ENCODE measurements at places on chromosomes 7 and 10. TPM values are rescaled to one million over a fixed set of nuclear protein-coding genes. Genes with fewer than 3 reads are reported as not detected.

Gene ADRB1
- 0.12 TPM for total RNA-seq

Gene HOXA7
- total RNA-seq, result 40.4 TPM

Gene AKR1D1
- total RNA-seq, result not detected

Gene HTR5A
- not detected for total RNA-seq

Gene COL26A1
- total RNA-seq, result 0.10 TPM

Gene ITGA8
- not detected for total RNA-seq

Gene CYP3A5
- total RNA-seq, result 0.36 TPM

Gene RELN
- 59.0 TPM for total RNA-seq

Gene ZNF727
- 3.0 TPM for total RNA-seq

Gene AGBL3
- 0.96 TPM for total RNA-seq

Gene FAM237B
- not detected for total RNA-seq

Gene TMEM236
- not detected for total RNA-seq

Gene PAX4
- not detected for total RNA-seq

Gene GNGT1
- 0.65 TPM for total RNA-seq

Gene THSD7A
- total RNA-seq, result 0.10 TPM

Gene NAT16
- not detected for total RNA-seq

Gene PALS2
- 54.4 TPM for total RNA-seq

Gene HOXA11
- 5.8 TPM for total RNA-seq

Gene SEMA3C
- 37.0 TPM for total RNA-seq

Gene HHEX
- 2.9 TPM for total RNA-seq

All from SJCRH30 (cell line).